ENCODE measurements at places on chromosomes 16 and 17.

DNA sequence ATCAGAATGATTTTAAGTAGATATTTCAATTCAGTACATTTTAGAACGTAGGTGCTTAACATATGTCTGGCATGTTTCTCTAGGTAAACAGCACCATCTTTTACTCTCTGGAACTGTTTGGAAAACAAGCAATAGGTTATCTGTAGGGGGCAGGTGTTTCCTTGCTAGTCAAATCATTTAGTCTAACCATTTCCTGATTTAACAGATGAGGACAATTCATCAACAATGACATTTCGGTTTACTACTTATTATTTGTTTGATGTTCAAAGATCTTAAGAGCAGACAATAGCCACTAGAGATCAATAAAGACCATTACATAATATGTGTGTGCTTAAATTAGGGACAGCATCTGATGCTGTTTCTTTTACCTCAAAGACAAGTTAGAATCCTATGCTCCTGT lies 173.1 kb downstream of the CEP112 start:
- DNase-seq, result no peak

GRCh38 chr17:76530095-76530723 lies 7.3 kb downstream of the CYGB start:
- no peak for DNase-seq

GRCh38 chr17:41413353-41413957 lies 10.9 kb downstream of the KRT37 start:
- DNase-seq, result no peak

- DNase-seq, result no peak
Observed at GRCh38 chr17:42284024-42284369, 4.3 kb upstream of the STAT5A start.

- no peak for DNase-seq
Observed at GRCh38 chr17:35726953-35727460, 4.4 kb upstream of the RASL10B start.

DNA sequence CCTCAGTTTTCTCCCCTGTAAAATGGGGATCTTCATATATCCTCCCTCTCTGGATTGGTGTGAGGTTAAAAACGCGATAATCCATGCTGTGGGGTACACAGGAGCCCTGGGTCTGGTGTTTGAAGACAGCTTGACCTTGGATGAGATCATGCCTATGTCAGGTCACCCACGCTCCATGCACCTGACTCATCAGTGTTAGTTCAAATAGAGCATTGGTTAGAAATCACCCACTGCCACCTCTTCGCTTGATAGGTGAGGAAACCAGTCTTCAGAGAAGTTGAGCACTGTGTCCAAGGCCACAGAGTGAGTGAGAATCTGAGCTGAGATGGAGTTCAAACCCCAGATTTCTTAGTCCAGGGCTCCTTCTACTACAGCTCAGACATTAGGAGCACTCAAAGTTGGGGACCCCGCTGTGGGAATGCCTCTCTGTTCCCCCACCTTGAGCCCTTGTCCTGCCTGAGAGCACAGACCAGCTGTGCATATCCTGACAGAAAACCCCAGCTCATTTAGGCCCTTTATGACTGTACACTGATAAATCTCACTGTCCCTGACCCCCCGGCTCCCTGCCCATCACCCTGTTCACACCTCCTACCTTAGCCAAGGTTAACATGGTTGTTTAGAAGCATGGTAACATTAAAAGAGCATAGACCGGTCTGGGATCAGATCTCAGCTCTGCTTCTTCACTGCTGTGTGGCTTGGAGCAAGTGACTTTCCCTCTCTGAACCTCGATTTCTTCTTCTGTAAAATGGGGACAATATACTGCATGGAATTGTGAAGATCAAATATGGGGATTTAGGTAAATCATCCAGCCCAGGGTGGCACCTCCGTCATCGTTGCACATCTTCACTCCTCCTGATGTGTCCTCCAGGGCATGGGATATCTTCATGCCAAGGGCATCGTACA lies 22.4 kb upstream of the LGALS9 start:
- DNase-seq, result no peak

DNA sequence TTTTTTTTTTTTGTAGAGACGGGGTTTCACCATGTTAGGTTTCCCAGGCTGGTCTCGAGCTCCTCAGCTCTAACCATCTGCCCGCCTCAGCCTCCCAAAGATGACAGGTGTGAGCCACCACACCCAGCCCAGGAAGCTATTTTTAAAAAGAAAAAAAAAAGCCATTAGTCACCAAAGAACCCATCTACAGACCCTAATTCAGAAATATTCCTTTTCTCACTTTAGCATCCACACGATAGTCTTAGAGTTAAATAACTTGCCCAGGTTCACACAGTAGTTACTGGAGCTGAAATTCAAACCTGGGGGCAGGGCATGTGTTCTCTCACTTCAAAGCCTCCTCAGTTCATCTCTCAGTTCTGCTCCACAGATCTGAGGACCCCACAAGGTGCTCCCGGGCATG lies 70.3 kb upstream of the NOL11 start:
- DNase-seq, result no peak

GRCh38 chr16:49816875-49817274 lies 39.0 kb downstream of the ZNF423 start:
- DNase-seq, result no peak

GRCh38 chr17:43442711-43443110 lies 41.1 kb upstream of the DHX8 start:
- no peak for DNase-seq

- DNase-seq, result no peak
Observed at GRCh38 chr17:59485946-59486345, 79.5 kb upstream of the DHX40 start.

- DNase-seq, result no peak
Observed at GRCh38 chr16:3992297-3993051, 112.0 kb upstream of the CREBBP start.

GRCh38 chr16:67199011-67199807 lies at the start of gene ELMO3:
ELMO3 (plus strand) TSS chr16:67199131; CDS start chr16:67199327, 196 bp downstream.
- no peak for DNase-seq

DNA sequence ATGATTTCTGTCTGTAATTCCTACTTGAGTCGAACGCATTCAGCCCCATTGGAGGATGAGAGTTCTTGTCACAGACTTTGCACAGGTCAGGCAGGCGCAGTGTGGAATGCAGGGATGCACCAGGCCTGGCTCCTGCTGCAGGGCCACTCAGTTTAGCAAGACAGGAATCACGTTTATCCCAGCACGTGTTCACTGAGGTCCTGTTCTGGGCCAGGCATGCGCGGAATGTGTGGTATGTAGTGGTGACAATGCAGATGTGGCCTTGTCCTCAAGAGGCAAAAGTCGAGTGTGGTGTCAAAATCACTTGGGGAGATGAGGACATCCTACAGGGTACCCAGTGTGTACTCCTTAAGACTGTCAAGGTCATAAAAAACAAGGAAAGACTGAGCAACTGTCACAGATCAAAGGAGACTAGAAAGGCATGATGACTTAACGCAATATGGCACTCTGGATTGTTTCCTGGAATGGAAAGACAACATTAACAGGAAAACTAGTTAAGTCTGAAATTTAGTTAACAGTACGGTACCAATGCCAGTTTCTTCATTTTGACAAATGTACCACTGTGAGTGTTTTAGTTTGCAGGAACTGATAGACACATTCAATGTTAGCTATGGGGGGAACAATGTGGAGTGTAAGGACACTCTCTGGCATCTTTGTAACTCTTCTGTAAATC lies 121.5 kb upstream of the ADAMTS18 start:
- DNase-seq, result no peak

GRCh38 chr16:19354371-19354770 lies 63.3 kb upstream of the TMC5 start:
- DNase-seq, result no peak

GRCh38 chr17:78946131-78946530 lies 20.9 kb upstream of the TIMP2 start:
- no peak for DNase-seq

DNA sequence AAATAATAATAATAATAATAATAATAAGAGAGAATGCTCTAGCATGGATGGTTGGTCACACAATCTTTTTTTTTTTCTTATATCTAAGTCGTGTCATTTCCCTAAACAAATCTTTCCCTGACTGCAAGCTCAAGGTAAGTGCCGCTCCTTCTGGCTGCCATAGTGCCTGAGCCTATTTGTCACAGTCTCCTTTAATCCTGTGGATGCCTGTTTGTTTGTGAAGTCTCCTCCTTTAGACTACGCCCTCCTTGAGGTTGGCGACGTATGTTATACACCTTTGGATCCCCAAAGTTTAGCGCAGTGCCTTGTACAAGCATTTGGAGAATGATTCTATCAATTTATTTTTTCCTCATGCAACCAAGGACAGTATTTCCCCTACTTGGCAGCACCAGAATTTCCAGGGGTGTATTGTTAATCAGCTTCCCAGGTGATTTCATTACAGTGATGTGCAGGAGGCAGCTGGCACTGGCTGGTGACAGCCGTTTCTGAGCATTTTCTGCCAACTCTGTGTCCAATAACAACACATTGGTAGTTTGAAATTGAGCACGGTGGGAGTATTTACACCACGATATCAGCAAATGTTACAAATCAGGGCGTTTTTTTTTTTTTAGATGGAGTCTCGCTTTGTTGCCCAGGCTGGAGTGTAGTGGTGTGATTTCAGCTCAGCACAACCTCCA lies 26.6 kb downstream of the TMEM238L start:
- DNase-seq, result no peak

- DNase-seq, result no peak
Observed at GRCh38 chr17:3870871-3871306, 22.0 kb downstream of the CAMKK1 start.

- DNase-seq, result no peak
Observed at GRCh38 chr17:77505181-77505639, 364.4 kb downstream of the SEC14L1 start.

GRCh38 chr16:1784977-1785845 lies 2.5 kb downstream of the NUBP2 start:
- no peak for DNase-seq

DNA sequence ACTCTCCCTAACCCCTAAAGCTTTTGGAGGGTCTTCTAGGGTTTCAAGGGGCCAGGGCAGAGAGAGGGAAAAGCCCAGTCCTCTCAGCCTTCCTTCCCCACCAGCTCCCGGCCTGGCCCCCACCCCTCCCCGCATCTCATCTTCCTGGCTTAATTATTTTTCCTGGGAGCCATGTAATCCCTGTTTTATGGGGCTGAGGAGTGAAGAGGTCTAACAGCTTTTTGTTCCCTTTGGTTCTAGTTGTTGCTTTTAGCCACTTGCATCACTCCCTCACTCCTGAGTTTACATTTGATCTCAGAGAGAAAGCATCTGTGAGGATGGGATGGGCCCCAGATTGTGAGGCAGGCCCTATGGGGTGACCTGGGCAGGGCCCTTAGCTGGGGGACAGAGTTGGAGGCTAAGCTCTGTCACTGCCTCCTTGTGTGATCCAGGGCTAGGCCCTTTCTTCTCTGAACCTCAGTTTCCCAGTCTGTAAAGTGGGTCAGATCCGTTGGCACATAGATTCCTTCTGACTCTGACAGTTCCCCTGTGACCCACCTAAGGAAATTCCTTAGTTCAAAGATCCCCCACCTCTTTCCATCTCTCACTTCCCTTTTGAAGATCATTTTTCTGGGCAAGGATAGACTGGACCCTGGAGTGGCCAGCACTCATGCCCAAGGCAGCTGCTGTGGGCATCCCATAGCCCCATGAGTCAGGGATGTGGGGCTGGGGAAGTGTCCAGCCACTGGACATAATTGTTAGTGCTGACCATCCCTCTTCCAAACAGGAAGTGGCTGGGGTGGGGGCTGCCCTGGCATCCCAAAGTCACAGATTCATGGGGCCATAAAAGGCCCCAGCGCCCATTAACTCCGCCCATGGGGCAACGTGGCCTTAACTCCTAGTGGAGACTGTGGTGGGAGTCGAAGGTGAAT lies 20.1 kb downstream of the UNC119 start:
- no peak for DNase-seq

GRCh38 chr17:62703261-62703775 lies 75.8 kb downstream of the MRC2 start:
- no peak for DNase-seq

GRCh38 chr16:22077700-22078313 lies 14.5 kb upstream of the VWA3A start:
- DNase-seq, result peak; percentile 52

- DNase-seq, result no peak
Observed at GRCh38 chr16:60279061-60279665, 1545.0 kb upstream of the GOT2 start.

GRCh38 chr17:72472106-72472505 lies 351.3 kb downstream of the SOX9 start:
- no peak for DNase-seq

GRCh38 chr16:3625911-3626732 lies 14.7 kb upstream of the SLX4 start:
- DNase-seq, result no peak

DNA sequence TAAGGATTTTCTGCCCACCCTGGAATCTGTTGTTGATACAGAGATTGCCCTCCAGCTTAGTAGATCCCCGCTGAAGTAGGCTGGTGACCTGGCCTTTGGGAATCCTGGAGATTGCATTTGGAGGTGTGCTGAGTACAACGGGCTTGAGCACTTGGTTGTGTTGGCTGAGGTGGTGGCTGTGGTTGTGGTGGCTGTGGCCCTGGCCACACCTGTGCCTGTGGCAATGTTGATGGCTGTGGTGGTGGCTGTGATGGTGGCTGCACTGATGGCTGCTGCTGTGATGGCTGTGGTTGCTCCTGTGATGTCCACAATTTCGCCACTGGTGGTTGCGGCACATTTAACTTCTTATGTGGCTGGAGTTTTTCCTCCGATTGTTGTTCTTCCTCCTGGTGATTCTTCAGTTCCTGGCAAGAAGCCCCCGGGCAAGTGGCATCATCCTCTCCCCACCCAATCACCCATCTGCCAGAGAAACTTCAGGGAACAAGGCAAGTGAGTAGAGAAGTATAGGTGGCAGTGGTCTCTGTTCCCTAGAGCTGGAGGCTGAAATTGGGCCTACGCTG lies 4.2 kb downstream of the CCDC200 start:
- DNase-seq, result no peak

DNA sequence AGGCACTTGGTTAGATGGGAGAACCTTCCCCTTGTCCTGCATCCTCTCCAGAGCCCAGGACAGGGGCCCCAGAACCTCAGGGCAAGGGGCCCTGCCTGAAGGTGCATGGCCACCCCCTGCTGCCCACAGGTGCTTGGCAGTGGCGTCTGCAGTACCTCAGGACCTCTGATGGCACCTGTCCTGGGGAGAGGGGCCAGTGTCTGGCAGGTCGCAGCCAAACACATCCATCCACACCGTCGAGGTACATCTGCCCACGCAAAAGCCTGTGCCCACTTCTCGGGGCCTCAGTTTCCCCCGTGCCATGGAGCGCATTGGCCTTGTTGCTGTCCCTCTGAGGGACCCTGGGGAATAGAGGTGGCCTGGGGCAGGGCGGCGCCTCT lies 9.3 kb downstream of the MAP2K3 start:
- no peak for DNase-seq

- DNase-seq, result no peak
Observed at GRCh38 chr16:66370786-66371684, 4.5 kb downstream of the CDH5 start.

- DNase-seq, result no peak
Observed at GRCh38 chr17:37086948-37087347, 138.2 kb downstream of the AATF start.
